ENCODE measurements at places on chromosomes 3 and 15.

- DNase-seq = no peak
These were observed 175.4 kb upstream of the NR2E3 start for GRCh38 chr15:71634820-71635560.

GRCh38 chr3:111070772-111071256, 802 bp upstream of the NECTIN3 start:
- DNase-seq = no peak

DNA sequence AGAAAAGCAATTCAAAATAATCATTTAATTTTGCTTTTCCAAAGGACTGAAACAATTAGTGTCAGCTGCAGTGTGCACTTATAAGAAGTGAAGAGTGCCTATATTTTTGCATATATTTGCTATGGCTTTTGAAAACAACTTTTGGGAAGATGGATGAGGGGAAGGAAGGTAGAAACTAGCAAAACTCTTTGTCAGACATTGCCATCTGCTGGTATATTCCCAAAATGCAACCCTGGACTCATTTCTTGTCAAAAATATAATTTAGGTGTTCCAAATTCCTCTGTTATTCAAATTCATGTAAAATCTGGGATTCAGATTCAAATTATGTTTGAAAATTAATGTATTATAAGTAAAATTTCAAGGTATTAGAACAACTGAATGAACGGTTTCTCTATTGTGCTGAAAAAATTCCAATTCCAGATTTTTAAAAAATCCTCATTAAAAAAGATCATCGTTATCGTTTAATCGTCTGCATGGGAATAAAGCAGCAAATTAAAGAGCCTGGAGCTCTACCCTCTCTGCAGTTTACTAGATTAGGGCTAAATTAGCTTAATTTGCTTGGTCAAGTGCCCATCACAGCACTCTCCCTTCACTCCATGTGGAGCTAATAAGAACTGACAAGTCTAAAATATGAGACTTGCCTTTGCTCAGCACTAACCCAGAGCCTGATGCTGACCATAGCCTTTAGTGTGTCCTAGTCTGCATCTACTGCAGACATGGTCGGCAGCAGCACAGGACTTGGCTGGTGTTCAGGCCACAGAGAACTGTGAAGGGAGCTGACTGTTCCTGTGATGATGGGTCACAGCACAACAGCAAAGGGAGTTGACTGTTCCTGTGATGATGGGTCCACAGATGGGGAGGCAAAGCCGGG, 67.9 kb upstream of the MITF start:
- no peak for DNase-seq

- DNase-seq = no peak
These were observed 20.1 kb upstream of the ALDH1L1 start for GRCh38 chr3:126200534-126200933.

GRCh38 chr15:52037889-52038505, 19.0 kb downstream of the MAPK6 start:
- DNase-seq = no peak

DNA sequence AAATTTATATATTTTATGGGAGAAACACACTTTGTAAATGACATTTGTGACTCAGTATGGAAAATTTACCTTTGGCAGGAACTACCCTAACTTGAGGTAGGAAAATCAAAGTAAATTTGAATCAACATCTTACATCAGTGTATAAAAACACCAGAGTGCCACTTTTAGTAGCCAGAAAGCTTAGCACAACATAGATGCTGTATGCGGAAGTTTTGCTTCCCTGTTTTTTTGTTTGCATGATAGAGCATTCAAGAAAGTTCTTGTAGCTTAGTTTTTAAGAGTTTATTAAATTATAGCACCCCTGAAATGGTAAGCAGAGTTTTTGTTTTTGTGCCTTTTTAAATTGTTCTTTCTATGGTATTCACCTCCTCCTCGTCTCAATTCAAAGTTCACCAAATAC, 120.8 kb upstream of the RAP2B start:
- DNase-seq = no peak

DNA sequence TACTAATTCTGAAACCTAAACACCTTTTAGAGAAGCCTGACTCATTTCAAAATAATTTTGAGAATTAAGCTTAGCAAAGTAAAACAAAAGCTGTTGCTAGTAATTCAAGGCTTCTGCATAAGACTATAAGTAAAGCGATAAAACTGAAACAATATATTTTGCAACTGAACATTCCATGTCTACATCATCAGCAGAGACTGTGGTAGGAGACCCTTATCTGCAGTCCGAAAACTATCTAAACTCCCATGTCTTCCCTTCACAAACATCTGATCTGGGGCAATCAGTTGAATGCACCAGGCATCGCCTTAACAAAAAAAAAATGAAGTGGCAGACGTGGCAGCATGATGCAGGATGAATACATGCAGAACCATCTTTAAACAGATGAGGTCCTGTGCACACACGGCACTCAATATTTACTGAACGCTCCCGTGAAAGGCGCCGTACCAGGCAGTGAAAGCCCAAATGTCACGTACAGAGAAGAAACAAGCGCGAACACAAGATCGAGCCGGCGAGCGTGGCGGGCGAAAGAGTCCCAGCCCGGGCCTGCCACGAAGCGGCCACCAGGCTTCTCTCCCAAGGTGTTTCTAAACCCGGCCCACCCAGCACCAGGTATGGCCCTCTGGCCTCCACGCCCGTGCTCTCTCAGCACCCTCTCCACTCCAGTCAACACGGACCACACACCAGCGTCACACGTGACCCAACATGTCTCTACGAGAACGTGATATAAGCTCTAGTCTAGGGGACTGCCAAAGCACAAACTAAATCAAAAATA, 63.0 kb downstream of the CHSY1 start:
- DNase-seq = no peak

GRCh38 chr3:112412494-112412893, 79.5 kb downstream of the CD200 start:
- DNase-seq = no peak

DNA sequence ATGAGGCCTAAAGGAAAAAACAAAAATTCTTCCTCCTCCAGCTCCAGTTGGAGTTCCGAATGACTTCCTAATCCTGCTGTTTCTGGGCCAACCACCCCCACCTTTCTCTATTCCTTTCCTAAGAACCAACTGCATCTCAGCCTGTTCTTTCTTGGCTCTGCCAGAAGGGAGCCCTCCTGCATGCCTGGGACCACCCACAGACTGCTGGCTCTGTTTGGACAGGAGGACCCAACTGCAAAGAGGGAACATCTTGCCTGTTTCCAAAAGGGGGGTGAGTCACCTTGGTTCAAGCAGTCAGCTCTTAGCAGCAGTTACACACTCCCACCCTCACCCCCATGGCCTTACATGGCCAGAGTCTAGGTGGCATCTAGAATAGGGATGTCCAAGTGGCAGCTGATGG, 116.0 kb upstream of the PRICKLE2 start:
- DNase-seq = no peak

DNA sequence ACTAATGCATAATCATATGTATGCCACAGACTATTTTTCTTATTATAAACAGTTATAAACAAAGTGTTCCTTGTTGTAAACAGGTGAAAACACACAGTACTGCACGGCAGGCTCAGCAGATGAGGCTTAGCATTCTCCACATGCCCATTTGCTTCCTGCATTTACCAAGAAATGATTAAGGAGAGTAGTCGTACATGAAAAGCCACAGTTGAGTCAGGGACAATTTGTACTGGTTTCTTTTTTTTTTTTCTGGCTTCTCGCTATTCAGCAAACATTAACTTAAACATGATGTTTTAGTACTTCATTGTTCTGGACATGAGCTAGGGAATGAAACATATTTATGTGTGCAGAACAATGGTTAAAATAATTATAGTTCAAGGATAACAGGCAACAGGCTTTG, 63.4 kb downstream of the GHSR start:
- DNase-seq = no peak

GRCh38 chr15:42498212-42499068, 3.0 kb downstream of the SNAP23 start:
- DNase-seq = no peak

All from stimulated activated CD4-positive, alpha-beta T cell treated with anti-CD3 and anti-CD28 coated beads, TNF-alpha, amount 100 ng/mL, for 1 hour (primary cell).